Nucleus accumbens (tissue), 56 donors: ENCODE measurements at places on chromosomes 1 and 21.

GRCh38 chr21:41681348-41681801, 85.5 kb downstream of the RIPK4 start:
- no peak for DNase-seq

- DNase-seq, result no peak
Observed at GRCh38 chr1:207486198-207486597, 9.8 kb upstream of the CR1 start.

DNA sequence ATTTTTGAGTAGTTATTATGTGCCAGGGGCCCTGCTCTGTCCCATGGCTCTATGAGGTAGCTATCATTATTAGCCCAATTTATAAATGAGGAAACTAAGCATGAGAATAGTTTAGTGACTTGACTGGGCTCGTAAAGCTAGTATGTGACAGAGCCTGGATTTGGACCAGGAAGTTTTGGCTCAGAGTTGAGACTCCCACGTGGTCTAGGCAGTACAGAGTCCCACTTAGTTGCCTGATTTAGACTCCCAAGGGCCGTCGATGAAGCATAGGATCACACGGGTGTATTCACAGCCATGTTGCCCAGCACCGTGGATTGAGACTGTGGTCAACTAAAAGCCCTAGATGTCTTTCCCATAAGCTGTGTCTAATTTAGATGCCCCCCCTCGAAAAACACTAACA, 81.7 kb downstream of the DDX20 start:
- DNase-seq, result no peak

- DNase-seq, result no peak
Observed at GRCh38 chr1:47401761-47402160, 14.3 kb upstream of the FOXE3 start.

GRCh38 chr1:176118985-176119384, 88.1 kb downstream of the COP1 start:
- DNase-seq, result no peak

DNA sequence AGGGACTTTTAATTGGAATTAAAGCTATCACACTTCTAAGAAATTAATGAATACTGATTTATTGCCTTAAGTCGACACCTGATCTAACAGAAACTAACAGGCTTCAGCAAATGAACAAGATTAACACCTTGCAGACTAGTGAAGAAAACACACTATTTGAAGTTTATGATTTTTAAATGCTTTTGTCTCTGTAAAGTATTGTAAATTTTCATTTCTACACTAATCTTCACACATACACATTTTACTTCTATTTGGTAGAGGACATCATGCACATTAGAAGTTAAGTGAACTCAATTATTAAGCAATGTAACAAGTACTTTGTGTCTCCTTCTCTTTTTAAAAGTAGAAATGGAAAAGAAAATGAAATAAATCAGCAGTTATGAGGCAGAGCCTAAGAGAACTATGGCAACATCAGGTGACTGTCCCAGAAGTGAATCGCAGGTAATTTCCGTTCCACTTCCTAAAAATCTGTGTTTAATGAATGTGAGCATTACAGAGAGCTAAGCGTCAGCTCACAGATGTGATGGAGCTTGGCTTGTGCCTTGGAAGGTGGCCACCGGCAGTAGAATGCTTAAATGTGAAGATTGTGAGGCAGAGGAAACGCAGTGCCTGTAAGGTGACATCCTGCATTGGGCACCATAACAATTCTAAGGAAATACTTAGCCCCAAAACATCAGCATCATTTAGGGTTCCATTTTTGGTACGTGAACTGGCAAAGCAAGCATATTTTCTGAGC, 1.2 kb downstream of the PRMT2 start:
- no peak for DNase-seq

GRCh38 chr1:153404086-153404635, 12.2 kb upstream of the S100A7A start:
- no peak for DNase-seq

GRCh38 chr1:168972225-168972624, 134.3 kb upstream of the ATP1B1 start:
- DNase-seq, result no peak

DNA sequence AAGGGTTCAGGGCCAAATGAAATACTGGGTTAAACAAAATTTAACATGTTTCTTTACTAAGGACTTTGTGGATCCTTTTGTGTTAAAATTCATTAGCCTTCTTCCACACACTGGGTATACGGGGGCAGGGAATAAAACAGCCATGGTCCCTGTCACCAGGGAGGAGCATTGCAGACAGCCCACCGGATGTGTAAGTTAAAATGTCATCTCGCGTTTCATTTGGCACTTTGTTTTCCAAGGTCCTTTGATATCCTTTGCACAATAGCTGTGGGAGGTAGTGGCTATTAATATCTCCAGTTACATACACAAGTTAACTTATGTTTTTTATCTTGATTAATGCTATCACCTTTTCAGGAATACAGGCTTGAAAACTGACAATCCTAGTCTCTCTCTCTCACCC, 172.7 kb downstream of the BARHL2 start:
- DNase-seq, result no peak

DNA sequence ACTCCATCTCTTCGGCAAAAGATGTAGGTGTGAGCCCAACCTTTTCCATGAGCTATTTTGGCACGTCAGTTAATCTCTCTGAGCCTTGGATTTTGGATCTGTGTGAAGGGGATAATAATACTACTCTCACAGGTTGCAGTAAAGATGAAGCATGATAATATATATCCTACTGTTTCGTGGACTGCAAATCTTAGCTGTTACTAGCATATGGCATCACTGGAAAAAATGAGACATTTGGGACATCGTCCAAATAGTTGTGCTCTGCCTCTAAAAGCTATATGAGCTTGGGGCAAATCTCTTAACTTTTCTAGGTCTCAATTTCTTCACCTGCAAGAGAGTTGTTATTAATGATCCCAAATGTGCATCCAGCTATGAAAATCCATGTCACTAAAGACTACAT, 147.4 kb upstream of the ZRANB2 start:
- no peak for DNase-seq

DNA sequence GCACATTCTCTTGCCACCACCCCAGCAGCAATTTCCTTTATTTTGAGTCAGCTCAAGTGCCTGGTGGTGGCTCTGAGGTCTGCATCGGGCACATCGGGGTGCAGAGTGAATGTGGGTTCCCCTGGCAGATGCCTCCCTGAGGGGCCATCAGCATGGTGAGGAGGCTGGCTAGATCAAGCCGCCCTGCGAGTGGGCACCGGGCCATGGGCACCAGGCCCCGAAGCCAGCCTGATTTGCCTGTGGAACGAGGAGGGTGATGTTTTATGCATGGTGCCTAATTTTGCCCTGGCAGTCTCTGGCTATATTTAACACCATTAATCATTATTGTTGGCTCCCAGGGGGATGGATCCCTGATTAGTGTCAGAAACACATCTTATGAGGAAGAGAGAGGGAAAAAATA, 36.3 kb downstream of the ACTL8 start:
- no peak for DNase-seq

DNA sequence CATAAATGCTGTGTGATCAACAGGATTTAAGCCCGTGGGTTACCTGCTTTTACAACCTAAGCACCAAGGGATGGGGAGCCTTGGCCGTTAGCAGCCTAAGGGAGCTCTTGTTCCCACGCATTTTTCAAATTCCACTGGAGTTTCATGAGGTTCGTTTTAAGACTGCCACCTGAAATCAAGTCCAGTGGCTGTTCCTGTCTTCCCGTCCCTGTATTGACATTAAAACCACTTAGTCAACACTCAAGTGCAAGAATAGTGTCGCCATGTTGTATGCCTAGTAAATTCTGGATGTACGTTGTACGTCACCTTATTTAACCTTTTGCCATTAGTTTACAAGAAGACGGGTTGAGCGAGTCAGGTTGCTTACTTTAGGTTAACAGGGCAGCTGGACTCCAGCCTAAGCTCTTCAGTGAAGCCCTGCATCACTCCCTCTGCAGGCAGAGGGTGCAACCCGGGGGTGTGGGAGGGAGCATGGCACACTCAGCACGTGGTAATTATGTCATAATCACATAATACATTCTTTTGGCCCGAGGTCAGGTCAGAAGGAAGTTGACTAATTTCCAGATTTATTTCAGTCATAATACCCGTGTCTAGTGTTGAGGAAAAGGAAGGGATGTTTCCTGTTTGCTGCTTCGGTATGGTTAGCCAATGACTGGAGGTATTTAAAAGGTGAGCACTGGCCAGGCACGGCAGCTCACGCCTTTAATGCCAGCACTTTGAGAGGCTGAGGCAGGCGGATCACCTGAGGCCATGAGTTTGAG, 42.5 kb downstream of the CNST start:
- DNase-seq, result no peak

DNA sequence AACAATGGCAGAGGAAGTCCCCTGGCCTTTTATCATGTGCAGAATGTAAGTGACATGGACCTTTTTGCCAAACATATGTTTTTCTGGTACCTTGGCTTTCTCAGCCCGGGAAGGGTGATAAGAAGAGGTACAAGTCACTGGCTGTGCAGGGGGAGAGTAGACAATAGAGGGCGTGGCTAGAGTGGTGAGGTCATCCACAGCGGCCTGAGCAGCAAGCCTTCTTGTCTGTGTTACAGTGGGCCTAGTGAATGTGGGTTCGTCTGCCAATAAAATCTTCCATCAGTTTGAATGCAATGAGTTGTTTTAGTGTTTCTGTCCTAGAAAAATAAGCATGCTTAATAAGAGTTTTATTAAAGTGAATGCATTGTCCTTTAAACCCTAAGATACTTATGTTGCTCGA, 59.0 kb upstream of the PGD start:
- peak; percentile 56 for DNase-seq

- no peak for DNase-seq
Observed at GRCh38 chr1:47651311-47652089, 213.7 kb downstream of the FOXD2 start.

- no peak for DNase-seq
Observed at GRCh38 chr1:67789551-67789950, 43.7 kb downstream of the GNG12 start.

- no peak for DNase-seq
Observed at GRCh38 chr1:84996846-84997666, at the start of gene MCOLN2. Gene MCOLN2 (minus strand): TSS chr1:84997113. CDS start chr1:84996872, 241 bp downstream.
